ENCODE measurements at places on chromosomes 11 and 22.

GRCh38 chr11:8942518-8943066, at the start of gene ASCL3:
TSS of gene ASCL3 (minus strand) at chr11:8943016. CDS start at chr11:8938161, 4,855 bp downstream.
- no peak for DNase-seq

GRCh38 chr22:46640293-46641055, 20.3 kb downstream of the GRAMD4 start:
- no peak for DNase-seq

- DNase-seq, result no peak
Measured at GRCh38 chr11:64268025-64268892, 16.2 kb downstream of the BAD start.

GRCh38 chr22:39456522-39457197, at the start of gene MGAT3:
TSS of gene MGAT3 (plus strand) at chr22:39457012. CDS start at chr22:39487348, 30,336 bp downstream.
- no peak for DNase-seq

GRCh38 chr11:91263496-91264365, 960.9 kb upstream of the FAT3 start:
- no peak for DNase-seq

DNA sequence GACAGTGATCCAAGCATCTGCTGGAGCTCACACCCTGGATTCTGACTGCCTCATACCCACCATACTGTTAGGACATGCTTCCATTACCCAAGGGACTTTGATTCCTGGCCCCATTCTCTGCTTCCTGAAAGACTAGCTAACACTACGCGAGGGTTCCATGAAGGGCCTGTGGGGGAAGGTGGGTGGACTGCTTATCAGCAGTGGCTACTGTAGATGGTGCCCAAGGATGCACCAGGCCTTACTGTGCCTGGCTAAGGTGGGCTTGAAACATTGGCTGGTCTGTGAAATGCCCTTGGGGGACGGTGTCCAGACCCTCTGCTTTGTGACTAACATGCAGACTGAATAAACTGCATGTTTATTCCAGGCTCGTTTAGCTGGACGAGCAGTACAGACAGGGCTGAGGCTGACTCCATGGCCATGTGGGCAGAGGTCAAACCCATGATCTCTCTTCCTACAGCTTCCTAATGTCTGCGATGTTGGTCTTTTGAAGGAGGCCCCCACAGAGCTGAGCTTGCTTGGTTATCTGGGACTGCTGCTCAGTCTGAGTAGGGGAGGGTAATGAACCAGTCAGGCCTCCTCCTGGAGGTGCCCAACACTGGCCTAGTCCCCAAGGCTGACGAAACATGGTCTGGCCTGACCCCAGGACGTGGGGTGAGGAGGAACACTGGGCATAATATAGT, 48.3 kb upstream of the PHOX2A start:
- no peak for DNase-seq

DNA sequence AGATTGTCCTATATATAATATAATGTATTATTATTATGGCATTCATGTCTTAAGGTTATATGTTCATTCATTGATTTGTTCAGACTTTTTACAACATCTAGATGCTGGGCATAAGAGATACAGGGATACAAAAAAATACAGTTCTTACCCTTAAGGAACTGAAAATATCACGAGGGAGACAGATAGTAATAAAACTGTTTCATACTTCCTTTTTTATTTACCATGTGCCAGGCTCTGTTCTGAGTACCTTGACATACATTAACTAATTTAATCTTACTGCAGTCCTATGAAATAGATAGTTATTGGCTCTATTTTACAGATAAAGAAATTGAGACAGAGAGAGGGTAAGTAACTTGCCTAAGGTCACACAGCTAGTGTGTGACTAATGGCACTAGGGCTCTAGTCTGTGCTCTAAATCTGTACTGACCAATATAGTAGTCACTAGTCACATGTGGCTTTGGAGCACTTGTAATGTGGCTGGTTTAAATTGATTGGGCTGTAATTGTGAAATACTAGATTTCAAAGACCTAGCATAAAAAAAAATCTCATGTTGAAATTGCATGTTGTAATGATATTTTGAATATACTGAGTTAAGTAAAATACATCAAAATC, 21.3 kb downstream of the TRIM44 start:
- DNase-seq, result no peak

DNA sequence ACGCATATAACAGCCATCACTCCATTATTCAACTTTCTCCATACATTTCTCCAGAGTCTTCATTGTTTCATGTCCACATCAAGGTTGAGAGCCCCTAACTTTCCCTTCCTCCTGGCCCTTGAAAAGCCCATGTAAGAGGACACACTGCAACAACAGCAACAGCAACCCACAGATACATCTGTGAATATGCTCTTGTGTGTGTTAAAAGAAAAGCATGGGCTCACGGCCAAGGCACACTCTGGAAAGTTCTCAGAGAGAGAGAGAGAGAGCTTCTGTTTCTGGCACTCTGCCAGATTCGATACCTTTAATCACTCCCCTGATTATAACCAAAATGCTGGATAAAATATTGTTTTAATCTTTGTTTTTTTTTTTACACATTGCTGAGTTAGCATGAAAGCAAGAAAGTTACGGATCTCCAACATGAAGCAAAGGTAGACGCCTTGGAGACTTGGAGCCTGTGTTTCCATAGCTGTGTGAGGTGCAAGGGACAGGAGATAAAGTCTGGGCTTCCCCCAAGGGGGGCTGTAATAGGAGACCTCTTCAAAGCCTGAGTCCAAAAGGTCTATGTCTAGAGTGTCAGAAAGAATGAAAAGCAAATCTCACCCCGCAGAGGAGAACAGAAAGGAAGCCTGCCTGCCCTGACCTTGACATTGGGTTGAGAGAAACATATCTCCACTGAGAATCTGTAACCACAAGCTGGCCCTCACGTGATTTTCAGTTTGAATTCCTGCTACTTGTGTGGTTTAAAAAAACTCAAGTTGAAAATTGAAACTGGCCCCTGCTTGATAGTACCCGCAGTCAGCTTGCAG, 33.7 kb upstream of the MPPED1 start:
- no peak for DNase-seq

GRCh38 chr11:128694618-128695481, 978 bp downstream of the FLI1 start:
- no peak for DNase-seq

DNA sequence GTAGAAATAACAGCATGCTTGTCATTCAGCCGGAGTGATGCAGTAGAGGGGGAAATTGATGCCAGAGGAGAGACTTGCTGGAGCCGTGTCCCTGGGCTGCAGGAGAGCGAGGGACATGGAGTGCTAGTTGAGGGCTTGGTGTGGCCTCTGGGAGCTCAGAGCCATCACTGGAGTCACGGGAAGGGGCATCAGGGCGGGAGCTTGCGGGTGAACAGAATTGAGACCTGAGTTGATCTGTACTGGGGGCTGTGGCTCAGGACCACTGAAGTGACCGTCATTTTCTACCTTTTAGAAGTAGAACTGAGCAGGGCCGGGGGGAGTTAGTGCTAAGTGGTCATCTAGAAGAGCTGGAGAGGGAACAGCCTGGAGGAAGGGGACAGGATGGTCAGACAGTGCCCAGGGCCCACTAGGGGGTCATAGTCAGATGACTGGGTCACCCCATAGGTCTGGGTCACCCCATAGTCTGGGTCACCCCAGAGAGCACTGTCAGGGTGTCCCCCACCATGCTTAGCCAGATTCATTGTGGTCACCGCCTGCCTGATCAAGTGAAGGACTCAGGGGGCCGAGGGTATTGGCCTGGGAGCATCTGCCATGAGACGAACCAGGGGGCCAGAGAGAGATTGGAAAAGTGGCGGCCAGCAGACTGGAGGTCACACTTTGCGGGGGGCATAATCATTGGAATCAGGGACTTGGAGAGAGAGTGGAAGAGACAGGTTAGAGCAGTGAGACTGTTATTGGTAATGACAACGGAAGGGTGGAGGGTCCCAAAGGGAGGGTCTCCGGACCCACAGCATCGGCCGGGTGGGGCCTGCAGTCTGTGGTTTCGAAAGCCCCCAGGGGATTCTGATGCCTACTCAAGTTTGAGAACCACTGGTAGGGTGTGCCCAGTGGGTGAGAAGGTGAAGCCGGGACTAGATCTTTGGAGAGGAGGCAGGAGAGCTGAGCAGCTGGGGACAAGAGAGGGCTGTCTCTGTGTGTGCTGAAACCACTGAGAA, 15.2 kb downstream of the RIBC2 start:
- no peak for DNase-seq

DNA sequence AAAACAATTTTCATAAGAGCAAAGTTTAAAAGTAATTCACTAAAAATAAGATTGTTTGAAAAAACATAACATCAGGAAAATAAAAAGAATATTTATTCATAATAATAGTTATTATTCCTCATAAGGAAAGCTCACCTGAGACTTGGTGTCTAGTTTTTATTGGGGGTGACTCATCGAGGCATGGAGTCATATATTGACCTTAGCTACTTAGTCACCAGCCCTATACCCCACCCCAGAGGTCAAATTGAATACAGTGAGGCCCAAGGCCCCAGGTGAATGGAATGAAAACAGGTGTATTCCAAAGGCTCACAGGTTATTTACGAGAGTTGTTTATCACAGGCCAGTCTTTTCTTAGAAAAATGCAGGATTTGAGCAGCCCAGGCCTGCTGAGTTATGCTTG, 36.9 kb downstream of the CNTF start:
- DNase-seq, result no peak

DNA sequence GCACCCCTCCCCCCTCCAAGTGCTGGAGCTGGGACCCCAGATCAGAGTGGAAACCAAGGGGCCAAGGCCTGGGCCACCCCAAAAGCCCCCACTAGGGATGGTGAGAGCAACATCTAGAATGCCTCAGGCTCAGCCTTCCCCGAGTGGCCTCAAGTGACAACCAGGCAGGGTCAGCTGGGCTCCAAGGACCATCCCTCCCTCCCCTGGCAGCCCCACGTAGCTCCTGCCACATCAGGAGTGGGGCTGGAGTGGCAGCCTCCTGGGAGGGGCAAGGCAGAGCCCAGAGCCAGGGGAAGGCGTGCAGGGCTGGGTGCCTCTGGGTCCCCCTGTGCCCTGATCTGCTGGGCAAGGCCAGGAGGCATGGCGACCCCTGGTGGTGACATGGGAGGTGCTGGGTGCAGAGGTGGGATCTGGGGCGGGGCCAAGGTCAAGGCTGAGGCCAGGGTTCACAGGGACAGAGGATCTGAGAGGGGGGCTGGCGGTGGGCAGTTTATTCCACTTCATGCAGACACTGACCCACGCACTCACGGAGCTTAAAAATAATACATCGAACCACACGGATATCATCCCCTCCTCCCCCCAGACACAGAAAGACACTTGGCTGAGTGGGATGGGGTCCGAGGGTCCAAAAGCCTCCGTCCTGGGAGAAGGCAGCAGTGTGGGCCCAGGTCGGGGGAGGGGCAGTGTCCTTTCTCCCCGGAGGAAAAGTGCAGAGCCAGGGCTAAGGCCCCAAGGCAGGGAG, 15.8 kb upstream of the EHD1 start:
- DNase-seq, result peak; percentile 36

DNA sequence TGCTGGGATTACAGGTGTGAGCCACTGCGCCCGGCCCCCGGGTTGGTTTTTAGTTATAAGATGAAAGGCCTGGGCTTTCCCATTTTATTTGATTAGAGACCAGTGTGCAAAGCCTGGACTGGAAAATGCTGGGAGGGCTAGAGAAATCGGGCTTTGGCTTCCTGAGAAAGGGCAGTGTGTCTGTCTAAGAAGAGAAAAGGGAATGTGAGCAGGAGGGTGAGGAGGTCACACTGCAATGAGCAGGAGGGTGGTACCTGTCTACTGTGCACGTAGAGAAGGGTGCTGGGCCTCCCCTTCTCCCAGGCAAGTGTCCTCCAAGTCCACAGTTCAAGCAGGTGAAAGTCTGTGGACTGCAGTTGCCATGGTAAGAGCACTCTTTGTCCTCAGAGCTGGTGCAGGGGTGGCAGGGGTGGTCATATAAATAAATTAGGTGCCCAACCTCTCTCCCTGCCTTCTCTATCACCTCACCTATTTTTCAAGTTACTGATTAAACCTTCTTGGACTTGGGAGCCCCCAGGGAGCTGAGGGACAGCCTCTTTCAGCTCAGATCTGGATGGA, 30.8 kb downstream of the SLC5A1 start:
- no peak for DNase-seq

DNA sequence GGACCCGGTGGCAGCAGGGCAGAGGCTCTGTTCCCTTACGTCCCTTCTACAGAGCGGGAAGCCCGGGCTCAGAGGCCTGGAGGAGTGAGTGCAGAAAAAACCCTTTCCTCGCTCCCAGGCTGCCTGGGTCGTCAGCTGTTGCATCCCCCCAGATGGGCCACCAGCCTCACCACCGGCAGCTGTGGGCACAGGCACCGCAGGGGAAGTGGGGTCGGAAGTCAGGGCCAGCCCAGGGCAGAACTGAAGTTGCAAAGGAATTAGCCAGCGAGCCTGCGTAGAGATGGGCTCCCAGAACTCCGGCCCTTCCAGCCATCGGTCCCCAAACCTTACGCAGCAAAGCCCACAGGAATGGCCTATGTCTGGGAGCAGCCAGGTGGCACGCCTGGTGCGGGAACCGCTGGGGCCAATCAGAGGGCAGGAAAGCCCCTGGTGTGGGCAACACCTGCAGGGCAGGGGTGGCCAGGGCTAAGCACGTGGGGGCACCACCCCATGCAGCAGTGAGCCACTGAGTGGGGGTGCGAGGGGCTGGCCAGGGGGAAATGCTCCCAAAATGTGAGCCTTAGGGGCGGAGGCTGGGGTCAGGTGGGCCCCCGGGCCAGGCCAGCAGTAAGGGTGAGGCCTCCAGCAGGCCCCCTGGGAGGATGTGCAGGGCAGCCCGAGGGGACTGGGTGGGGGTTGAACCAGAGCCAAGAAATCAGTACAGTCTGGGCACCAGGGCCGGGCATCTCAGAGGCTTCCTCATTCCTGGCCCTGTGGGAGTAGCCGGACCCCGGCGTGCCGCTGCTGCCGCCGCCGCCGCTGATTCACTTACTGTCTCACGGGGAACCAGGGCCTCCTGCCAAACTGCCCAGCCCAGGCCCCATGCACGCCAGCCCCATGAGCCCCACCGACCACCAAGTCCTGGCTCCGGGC, 58.2 kb downstream of the WNT7B start:
- DNase-seq, result no peak

- no peak for DNase-seq
Measured at GRCh38 chr11:1932105-1932480, 12.6 kb downstream of the TNNT3 start.

GRCh38 chr11:116814502-116814901, 8.6 kb downstream of the APOA4 start:
- DNase-seq, result no peak

- no peak for DNase-seq
Measured at GRCh38 chr11:69211920-69212797, 56.4 kb downstream of the SMIM38 start.

DNA sequence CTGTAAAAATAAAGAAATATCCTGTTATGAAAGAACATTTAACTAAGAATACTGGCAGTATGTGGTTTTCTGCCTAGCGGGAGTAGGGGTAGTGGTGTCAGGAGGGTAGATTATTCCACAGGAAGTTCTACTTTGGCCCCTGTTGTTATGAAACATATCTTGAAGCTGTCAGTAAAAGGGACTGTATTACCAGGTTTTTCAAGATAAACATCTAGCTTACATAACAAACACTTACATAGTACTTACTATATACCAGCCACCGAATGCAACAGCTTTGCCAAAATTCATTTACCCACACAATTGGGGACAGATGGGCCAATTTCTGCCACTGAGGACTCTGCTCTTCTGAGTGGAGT, 3.7 kb downstream of the TMEM123 start:
- no peak for DNase-seq

Data from NCI-H526 (cell line).